ENCODE measurements at places on chromosomes 4 and X. TPM values are rescaled to one million over a fixed set of nuclear protein-coding genes. Genes with fewer than 3 reads are reported as not detected.

- DNase-seq, result no peak
Measured at GRCh38 chrX:143047511-143047910, 21.8 kb downstream of the SPANXN4 start.

- no peak for DNase-seq
Measured at GRCh38 chr4:165700855-165701254, 172.2 kb upstream of the TLL1 start.

GRCh38 chr4:124918559-124919122 is 206.1 kb upstream of the ANKRD50 start:
- DNase-seq, result no peak

DNA sequence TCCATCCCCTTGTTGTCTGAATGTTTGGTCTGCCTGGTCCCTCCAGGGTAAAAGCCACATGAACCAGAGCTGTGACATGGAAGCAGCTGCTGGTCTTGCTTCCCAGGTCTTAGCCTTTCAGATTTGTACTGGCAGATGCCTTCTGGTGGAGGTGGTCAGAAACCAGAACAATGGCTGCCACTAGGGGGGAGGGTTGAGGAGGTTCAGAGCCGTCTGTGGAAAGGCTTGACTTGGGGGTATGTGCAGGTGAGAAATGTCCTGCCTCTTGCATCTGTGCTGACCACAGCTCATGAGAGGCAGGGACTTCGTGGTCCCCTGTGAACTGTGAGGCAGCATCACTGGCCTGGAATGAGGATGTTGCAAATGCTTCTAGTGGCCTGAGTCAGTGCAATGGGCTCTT is 144.2 kb upstream of the WDR1 start:
- DNase-seq, result no peak

GRCh38 chr4:157372154-157372553 is 151.6 kb downstream of the GRIA2 start:
- no peak for DNase-seq

DNA sequence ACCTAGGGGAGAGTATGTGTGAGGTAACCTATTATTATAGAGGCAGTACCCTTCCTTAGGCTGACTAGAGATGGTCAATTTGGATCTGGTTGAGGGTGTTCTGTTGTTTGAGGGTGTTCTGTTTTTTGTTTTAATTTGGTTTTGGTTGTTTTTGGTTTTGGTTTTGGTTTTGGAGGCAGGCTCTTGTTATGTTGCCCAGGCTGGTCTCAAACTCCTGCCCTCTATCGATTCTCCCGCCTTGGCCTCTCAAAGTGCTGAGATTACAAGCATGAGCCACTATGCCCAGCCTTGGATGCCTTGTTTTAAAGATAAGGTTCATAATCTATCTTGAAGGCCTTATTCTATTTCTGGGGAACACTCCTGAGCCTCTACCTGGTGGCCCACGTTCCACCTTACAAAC is 912 bp downstream of the CXorf65 start:
- DNase-seq, result no peak

DNA sequence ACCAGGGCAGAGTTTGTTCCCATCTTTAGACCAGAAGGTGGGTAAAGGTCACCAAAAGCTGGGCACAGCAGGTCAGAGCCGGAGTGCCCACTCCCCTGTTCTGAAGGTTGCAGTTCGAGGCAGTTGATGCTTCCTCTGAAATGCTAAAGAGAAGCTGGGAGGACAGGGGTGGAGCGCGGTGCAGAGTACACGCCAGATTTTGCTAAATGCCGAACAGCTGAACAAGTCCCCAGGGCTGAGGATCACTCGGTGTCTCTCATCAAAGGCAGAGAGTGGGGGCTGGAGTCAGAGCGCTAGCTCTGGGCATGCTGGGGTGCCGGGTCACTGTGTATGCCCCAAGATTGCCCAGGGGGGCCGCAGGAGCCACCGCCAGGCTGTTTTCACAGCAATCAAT is 197.0 kb downstream of the BCOR start:
- DNase-seq, result no peak

- DNase-seq, result peak; percentile 42
Measured at GRCh38 chr4:70197842-70198241, 2.3 kb downstream of the ODAM start.

DNA sequence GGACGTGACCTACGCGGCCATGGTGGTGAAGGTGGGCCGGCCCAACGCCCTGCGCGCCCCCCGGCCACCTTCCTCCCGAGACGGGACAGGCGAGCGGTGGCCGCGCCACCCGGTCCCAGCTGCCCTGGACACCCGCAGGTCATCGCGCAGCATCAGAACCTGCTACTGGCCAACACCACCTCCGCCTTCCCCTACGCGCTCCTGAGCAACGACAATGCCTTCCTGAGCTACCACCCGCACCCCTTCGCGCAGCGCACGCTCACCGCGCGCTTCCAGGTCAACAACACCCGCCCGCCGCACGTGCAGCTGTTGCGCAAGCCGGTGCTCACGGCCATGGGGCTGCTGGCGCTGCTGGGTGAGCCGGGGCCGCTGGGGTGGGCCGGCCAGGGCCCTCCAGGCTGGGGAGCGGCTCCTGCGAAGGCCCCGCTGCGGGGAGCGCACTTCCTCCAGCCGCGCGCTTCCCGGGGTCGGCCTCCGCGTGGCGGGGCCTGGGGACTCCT is 9.0 kb upstream of the SLC26A1 start:
- no peak for DNase-seq

- DNase-seq, result peak; percentile 21
Measured at GRCh38 chr4:113952452-113953029, 26.9 kb downstream of the ARSJ start.

DNA sequence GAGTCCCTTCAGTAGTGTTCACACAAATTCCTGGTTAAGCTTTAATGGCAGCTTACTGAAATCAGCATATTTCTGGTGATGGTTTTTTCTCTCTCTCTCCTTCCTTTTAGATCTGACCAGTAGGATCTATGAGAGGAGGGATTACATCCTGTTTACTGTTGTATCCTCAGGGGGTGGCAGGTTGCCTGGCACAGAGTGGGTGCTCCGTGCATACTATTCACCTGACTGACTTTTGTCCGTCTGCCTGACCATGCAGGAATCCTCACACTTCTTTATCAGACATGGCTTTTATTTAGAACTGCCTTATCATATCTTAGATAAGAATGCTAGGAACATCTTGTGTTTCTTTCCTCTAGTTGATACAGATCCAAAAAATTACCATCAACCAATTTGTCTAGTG is 29.6 kb downstream of the MCUB start:
- no peak for DNase-seq

GRCh38 chr4:10353110-10353509 is 104.1 kb downstream of the ZNF518B start:
- DNase-seq, result no peak

DNA sequence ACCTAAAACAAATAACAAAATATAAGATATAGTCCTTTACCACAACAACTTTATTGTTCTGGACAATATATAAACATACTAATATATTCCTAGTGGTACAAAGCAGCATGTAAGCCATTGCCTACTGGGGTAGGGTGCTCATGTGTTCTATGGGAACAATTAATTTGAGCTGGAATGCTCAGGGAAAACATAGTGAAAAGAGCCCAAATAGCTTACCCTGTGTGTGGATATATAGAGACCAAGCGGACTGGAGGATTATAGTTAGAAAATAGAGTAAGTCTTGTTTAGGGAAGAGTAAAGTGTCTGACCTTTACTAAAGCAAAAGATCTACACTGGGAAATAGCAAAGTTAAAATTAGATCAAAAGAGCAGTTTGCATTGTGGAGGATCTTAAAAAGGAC is 64.8 kb downstream of the MAD2L1 start:
- no peak for DNase-seq

DNA sequence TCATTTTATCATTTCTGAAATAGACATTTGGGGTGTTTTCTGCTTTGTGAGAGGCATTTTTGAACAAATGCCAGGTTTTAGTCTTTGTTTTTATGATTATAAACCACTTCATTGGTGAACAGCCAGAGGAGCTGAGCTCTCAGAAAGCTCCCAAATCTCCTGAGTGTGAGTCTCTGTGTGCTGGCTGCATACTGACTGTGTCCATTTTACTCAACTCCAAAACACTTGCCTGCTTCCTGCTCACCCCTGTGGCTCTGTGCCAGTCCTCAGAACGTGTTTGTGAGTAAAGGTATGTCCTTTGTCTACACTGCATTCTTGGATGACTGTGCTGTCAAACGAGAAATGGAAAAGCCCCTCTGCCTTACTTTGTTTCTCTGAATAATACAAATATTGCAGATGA is 5.4 kb upstream of the LRAT start:
- no peak for DNase-seq

DNA sequence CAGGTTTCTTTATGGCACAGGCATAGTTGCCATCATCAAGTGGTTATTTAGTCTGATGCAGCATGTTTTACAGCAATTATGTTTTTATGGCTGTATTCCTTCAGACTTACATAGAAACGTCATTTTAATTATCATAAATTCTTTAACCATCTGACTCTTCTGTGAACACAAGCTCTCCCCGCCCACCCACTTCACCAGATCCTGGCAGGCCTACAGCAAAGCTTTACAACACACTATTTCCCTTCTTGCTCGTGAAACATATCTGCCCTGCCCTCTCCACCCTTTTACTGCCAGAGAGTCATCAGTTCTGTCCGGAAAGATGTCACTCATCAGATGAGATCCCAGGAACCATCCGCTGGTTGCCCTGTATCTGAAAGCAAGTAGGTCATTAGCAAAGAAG is 120.5 kb downstream of the HS6ST2 start:
- DNase-seq, result no peak

KIAA1210 gene
- total RNA-seq, result not detected

XK gene
- total RNA-seq, result 2.8 TPM

P2RY10 gene
- total RNA-seq, result 1.5 TPM

PABPC1L2B gene
- not detected for total RNA-seq

FAM236A gene
- total RNA-seq, result not detected

COL4A6 gene
- 109 TPM for total RNA-seq

RCHY1 gene
- 26.1 TPM for total RNA-seq

YY2 gene
- total RNA-seq, result 1.9 TPM
